Stimulated activated CD8-positive, alpha-beta memory T cell treated with anti-CD3 and anti-CD28 coated beads, Interleukin-15, amount 100 ng/mL, for 4 hours (primary cell): ENCODE measurements at places on chromosomes 5 and 9.

DNA sequence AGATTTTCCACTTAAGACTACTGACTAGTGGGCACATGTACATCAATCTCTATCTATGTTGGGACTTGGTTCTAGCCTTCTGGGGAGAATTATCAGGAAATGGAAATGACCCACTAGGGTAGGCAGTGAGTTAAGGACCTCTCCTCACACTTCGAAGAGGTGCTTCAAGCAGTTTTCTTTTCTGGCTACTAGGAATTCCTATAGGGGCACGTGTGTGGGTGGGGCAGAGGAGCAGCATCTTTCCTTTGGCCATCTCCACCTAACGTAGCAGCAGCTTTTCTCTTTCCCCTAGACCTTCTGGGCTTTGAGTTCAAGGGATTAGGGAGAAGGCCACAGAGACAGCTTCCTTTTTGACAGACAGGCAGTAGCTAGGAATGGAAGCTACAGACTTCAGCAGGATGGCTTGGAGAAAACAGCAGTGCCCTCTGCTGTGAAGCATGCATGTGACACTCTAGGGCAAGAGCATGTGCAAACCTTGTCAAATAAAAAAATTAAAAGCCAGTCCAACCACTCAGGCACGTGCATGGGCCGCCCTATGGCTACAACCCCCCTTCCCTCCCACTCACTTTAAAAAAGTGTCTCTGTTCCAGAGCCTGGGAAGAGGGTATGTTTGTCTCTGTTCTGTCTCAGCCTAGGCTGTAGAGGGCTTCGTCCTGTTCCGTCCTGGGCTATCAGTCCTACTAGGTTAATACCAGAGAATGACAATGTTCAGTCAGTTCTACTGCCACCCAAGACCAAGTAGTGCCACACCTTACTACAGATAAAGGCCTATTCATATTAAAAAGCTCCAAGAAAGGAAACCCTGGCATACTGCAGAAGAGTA is 8.7 kb upstream of the GFRA3 start:
- no peak for DNase-seq

DNA sequence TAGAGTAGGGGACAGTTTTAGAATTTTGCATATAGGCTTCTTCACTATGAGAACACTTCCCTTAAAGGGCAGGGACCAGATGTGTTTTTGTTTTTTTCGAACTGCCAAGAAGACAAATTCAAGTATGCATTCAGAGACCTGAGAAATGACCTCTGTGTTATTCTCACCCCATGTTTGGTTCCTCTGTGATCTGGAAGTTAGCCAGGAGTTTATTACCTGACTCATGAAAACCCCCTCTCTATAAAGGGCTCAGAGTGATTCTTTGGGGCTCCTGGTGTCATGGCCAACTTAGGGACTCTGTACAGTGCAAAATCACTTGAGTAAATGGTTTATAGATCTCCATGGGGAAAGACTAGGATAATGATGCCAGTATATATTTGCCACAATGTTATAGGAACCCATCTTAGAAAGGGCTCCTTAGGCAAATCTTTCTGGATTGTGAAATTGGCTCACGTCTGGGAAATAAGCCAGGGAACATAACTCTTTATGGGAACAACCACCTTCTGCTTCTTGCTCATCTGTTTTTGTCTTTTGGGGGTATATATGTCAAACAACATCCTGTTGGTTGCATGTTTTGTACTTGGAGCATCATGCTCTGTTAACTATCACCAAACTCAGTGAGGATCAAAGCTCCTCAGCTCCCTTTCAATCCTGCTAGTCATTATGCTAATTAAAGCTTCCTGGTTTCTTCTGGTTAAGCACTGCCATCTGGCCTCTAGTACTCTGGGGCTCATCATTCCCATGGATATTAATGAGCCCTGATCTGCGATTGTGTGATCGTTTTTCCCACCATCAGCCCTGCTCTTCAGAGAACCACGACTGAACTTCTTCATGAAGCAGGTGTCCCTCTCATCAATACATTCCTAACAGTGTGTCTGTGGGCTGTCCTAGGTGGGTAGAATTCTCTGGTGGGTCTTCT is 173.4 kb upstream of the CDH12 start:
- DNase-seq: no peak

DNA sequence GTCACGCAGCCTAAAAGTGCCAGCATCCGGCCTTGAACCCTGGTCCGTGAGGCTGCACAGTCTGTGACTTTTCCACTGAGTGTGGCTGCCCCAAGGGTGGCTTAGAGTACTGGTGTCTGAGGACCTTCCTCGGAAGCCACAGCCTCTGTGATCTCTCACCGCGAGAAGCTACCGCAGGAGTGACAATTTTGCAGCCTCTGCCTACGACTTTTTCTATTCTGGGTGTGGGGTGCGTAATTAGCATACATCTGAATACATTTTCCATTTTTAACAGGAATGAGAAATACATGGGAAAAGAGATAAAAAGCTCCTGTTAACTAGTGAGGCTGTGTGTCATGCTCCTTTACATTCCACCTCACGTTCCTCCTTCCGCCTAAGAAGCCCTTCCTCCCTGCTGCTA is 48.3 kb upstream of the HRH2 start:
- DNase-seq: no peak

DNA sequence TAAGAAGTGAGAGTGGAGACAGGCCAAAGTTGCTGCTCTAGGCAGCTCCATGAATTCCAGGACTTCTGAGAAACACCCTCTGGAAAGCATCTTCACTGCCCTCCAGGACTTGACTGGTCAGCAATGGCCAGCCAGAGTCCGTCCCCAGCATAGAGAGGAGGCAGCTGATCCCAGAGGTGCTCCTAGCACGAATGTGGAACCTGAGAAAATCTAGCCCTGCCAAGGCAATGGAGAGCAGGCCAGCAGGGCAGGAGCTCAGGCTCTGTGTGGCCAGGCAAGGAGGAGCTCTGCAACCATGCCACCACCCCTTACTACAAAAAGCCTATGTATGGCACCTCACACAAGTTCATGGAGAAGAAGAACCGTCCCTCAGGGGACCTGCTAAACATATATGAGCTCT is 56.1 kb upstream of the SPTLC1 start:
- no peak for DNase-seq

DNA sequence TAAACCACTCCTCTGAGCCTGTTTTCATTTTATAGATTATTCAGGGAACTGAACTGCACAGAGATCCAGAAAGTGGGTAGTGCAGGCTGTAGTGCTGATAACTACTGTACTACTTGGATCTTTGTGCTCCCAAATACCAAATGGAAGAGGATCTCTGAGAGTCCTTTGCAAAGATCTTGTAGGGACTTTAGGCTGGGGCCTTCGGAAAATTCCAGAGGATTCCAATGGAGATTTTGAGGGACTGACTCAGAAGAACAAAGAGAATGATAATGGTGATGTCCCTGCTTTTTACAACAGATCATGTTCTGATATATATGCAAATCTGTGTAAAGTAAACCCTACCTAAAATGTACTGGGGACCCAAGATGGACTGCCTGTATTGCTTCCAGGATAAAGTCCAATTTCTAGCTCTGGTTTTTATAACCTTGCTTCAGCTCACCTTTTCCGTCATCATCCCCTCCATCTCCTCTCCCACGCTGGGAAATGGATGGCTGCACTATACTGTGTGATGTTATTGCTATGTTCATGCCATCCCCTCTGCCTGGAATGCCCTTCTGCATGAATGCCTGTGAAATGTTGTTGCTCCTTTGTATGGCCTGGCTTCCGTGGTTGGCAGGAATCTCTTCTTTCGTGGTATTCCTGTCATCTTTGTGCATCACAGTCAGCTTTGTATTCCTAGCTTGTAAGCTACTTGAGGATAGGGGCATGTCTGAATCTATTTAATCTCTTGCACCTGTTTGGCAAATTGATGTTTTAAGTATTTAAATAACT is 9.7 kb upstream of the PSMD5 start:
- DNase-seq: no peak

DNA sequence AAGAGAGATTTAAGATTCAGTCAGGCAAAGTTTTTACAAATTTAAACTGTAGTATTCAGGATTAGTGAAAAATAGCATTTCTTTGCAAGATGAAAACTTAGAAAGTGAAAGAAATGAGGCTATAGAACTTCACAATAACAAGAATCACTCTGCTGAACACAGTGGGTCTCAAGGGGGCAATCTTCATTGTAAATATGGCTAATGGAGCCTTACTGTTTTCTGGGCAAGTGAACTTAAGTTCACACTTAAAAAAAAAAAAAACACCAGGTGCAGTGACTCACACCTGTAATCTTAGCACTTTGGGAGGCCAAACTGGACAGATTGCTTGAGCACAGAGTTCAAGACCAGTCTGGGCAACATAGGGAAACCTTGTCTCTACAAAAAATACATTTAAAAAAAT is 175.9 kb upstream of the SNX2 start:
- DNase-seq: no peak

DNA sequence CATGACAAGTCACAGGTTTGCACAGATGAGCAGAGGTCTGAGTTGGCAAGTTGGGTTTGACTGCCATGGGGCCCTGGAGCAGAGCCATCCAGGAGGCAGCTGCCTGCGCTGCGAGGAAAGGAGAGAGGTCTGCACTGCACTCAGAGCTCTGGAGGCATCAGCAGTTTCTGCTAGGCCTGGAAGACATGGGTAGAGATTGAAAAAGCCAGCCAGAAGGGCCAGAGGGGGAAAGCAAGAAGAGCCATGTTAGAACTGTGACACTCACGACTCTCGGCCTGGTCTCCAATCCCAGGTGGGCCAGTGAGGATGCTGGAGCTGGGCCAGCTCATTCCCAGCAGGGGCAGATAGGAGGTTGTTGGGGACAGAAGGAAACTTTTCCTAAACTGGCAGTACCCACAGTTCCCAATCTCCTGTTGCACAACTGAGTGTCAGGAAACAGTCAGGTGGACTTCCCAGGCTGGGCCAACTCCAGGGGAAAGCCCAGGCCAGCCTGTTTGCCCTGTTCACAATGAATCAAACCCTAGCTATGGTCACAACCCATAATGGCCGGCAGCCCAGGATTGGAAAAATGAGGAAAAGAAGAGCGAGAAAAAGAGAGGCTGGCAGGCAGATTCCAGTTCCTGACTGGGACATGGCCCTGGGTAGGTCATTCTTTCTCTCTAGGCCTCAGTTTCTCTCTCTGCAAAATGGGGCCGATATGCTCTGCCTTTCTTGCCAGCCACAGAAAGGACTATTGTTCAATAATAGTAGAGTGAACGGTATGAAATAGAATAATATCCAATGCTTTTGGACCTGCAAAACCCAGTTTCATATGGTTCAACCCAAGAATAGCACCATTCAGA is 7.8 kb upstream of the ORM1 start:
- no peak for DNase-seq

GRCh38 chr5:171578049-171578828 is 158.8 kb downstream of the FGF18 start:
- no peak for DNase-seq

GRCh38 chr5:50744776-50745175 is 78.3 kb downstream of the PARP8 start:
- DNase-seq: no peak

GRCh38 chr5:61182449-61182848 is 20.2 kb upstream of the SMIM15 start:
- DNase-seq: no peak

DNA sequence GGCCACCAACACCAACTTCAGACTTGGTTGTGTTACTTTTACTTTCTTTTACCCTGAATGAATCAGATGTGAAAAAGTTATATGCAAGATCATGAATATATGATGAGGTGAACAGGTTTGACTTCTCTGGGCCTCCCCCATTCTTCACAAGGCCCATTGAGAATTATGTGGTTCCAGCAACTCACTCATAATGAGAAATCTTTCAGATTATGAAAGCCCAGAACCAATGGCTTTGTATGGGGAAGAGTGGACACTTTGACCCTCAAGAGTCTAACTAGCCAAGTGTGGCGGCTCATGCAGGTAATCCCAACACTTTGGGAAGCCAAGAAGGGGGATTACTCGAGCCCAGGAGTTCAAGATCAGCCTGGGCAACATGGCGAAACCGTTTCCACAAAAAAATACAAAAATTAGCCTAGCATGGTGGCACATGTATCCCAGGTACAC is 16.1 kb upstream of the LNPEP start:
- no peak for DNase-seq

- no peak for DNase-seq
These were observed 659.8 kb downstream of the TLE4 start for GRCh38 chr9:80231318-80232236.

GRCh38 chr5:150009671-150010387 is 9.3 kb downstream of the HMGXB3 start:
- no peak for DNase-seq

DNA sequence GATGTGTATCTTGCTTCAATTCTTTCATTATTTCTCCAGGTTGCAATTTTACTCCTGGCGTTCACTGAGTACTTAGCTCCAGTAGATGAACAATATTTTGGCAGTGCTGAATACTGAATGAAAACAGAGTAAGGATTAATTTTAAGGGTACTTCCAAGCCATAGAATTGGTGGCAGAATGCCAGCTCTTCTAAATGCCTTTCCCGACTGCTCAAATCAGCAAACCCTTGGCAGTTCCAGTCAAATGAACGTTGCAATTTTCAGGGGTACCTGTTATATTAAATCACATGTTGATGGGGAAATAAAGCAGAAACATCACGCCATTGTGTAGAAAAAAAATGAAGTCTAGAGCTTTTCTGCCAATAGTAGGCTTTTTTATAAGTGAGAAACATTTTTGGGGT is 282.4 kb upstream of the RPS23 start:
- DNase-seq: no peak

DNA sequence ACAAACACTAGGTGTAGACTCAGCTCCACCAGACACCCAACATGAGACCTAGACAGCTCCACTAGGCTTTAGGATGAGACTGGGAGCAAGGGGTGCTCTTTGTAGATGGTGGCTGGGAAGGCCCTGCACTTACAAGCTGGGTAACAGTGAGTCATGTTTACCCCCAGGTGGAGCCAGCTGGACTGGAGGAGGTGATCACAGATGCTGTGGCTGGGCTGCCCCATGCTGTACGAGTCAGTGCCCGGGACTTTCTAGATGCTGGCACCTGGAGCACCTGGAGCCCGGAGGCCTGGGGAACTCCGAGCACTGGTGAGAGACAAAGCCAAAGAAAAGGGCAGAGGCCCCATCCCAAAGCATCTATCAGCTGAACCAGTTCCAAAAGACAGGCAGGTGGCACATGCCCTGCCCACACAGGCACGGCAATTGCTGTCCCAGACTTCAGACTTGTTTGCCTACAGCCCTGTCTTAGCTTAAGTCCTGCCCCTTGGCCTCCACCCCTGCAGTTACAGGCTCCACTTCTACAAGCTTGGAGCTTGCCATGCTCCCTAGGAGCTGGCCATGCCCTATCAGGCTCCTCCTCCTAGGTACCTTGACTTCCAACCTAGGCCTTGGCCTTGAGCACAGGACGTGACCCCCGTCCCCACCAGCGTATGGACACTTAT is 2.7 kb downstream of the CCL27 start:
- DNase-seq: no peak

DNA sequence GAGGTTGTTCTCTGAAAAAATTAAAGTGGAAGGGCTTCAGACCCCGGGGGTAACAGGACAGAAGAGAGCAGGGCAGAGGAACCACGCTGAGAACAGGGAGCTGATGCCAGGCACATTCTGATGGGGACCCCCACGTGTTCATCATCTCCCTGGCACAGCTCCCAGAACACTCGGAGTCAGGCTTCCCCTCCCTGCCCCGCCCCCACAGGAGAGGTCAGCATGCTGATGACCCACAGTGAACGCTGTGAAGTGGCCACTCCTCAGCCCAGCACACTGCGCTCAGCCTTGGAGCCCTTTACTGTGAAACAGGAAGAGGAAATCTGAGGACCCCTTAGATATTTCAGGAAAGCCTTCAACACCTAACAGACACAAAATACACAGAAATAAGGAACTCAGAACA is 16.4 kb downstream of the RETREG1 start:
- no peak for DNase-seq

- DNase-seq: no peak
These were observed 116.0 kb downstream of the GOLPH3 start for GRCh38 chr5:32058101-32058500.
